ENCODE measurements at places on chromosomes 7 and 10. TPM values are rescaled to one million over a fixed set of nuclear protein-coding genes. Genes with fewer than 3 reads are reported as not detected.
A peak's percentile ranks its signal among the peaks of the same experiment; 100 is the strongest.

- no peak overlapping the region for H3K27ac ChIP-seq
- H3K36me3 ChIP-seq, result no peaks in the 10 kb centered on the region
- no peaks in the 10 kb centered on the region for H3K27me3 ChIP-seq
- no peak overlapping the region for H3K4me3 ChIP-seq
- DNase-seq, result no peak
Measured at GRCh38 chr7:46210467-46210866, 289.4 kb upstream of the IGFBP3 start.

DNA sequence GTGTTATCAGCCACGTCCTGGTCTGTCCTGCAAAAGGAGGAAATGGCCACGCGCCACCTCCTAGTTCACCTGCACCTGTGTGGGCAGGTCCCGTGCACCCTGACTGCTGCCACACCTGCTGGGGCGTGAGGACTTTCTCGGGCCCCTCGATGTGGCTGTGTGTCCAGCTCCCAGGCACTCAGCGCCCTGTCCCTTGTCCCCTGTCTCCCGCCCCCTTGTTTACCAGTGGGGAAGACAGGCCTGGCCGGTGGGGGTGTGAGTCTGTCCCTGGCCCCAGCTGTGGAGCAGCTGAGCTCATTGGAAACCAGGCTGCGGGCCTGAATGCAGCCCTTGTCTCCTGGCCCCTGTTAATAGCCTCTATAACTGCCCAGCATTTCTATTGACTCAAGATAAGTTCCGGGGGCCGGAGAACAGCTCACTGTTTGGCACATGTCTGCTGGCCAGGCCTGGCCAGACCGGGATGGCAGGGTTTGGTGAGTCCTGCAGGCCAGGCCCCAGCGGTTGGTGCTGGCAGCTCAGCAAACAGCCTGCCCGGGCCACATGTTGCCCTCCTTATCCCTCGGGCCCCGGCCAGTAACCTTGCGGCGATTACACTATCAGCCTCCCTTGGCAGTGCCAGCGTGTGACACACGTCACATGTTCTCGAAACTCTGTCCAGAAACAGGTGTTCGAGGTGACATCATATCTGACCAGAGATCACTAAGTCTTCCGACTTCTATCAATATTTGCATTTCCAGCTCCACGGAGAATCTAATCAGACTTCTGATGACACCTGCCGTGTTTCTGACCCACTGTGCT lies 52.1 kb downstream of the FOXL3 start:
- peak overlapping the region; percentile 24 for H3K27ac ChIP-seq
- no peaks in the 10 kb centered on the region for H3K27me3 ChIP-seq
- H3K4me1 ChIP-seq, result no peaks in the 10 kb centered on the region

DNA sequence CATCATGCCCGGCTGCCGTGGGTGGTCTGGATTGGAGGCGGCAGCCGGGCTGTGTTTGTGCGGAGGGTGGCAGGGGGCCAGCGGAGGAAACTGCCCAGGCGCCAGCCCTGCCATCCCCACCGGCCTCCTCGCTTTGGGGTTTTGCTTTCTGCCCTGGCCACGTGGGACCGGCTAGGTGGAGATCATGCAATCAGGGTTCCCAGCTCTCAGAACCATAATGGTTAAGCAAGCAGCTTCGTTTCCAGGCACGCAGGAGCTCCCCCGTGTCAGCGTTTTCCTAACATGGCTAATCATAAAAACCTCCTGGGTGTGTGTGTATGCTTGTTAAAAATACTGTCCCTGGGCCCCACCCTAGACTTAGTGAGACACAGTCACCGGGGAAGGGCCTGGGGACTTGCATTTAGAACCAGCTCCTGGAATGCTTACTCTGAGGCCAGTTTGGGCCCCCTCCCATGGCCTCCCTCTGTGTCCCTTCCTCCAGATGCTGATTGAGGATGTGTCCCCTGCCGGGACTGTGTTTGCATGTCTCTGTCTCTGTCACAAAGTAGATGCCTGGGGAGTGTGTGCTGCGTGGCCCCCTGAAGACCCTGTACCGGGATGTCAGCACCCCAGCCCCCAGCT lies 119.3 kb downstream of the CUX1 start:
- no peaks in the 10 kb centered on the region for H3K36me3 ChIP-seq
- H3K4me1 ChIP-seq, result peaks cover 14% of the 10 kb centered on the region
- H3K27ac ChIP-seq, result peak overlapping the region; percentile 95

- no peaks in the 10 kb centered on the region for H3K27me3 ChIP-seq
- no peak overlapping the region for H3K4me3 ChIP-seq
- H3K36me3 ChIP-seq, result no peaks in the 10 kb centered on the region
Measured at GRCh38 chr10:117410557-117410956, 35.3 kb upstream of the PDZD8 start.

GRCh38 chr10:109853921-109854320 lies 69.4 kb downstream of the XPNPEP1 start:
- H3K4me1 ChIP-seq, result no peaks in the 10 kb centered on the region
- no peak overlapping the region for H3K4me3 ChIP-seq
- no peaks in the 10 kb centered on the region for H3K36me3 ChIP-seq
- H3K27me3 ChIP-seq, result no peaks in the 10 kb centered on the region
- no peak for DNase-seq
- H3K27ac ChIP-seq, result no peak overlapping the region

GRCh38 chr7:43164757-43165156 lies 52.3 kb downstream of the HECW1 start:
- H3K27me3 ChIP-seq, result peaks cover 2% of the 10 kb centered on the region
- no peaks in the 10 kb centered on the region for H3K36me3 ChIP-seq
- H3K4me3 ChIP-seq, result no peak overlapping the region
- no peaks in the 10 kb centered on the region for H3K4me1 ChIP-seq

DNA sequence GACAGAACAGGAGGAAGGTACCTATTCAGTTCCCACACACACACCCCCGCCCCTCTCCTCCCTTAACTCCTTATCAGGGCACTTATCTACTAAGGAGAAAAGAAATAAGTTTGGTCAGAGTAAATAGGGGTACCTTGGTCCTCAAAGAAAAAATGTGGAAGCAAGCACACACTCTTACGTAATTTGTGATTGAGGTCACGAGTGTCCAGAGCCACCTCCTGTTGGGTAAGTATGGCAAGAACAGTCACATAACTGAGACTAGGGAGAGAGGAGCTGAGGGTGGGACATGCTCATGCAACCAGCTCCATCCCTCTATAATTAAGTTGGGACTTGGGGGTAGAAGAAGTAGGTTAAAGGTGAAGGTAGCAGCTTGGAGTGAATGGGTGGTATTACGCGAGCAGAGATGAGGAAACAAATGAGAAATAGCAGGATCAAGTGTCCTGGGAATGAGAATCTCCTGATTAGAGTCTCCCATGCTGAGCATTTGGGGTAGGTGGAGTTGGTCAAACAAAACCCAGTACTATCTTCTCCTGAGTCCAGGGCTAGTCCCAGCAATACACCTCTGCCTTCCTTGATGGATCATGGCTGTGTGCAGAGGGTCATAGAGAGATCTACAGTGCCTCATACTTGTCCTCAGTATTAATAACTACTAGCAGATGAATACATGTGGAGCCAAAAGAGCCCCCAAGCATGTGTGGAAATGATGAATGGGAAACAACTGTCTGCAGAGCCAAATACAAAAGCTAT lies 77.1 kb downstream of the GSAP start:
- H3K4me3 ChIP-seq, result no peak overlapping the region
- no peaks in the 10 kb centered on the region for H3K36me3 ChIP-seq
- DNase-seq, result peak; percentile 24
- H3K4me1 ChIP-seq, result no peaks in the 10 kb centered on the region
- H3K27me3 ChIP-seq, result no peaks in the 10 kb centered on the region

The CYP3A5 gene
- total RNA-seq, result 11.0 TPM

DNA sequence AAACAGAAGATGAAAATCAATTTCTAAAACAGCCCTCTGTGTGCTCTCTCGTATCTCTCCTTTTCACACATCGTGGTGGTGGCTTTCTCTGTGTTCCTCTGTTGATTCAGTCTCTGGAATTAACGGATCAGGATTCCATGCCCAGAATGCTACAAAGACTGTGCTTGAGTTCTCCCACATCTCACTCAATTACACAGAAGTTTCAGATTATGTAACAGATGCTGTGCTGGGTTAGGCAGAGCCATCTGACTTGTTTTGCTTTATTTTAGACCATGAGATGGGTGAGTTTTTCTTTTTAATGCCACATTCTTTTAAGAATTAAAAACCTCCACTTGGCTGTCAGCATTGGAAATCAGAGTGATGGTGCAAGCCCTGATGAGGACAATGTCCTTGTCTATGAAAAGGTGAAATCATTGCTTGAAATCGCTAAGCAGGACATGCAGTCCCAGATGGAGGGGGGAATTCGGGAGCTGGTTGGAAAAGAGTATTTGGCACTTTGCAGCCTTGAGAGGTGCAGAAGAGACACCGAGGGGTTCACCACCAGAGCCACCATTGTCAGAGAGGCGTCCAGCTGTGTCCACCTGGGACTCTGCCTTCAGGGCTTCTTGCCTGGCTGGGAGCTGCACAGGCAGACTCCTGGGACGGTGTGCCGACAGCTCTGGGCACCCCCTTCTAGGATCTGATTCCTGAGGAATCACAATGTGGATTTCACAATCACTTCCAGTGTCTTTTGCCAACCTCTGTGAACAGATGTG lies 80.4 kb downstream of the EGFR start:
- H3K36me3 ChIP-seq, result no peaks in the 10 kb centered on the region
- peaks cover 19% of the 10 kb centered on the region for H3K4me1 ChIP-seq
- DNase-seq, result peak; percentile 46
- no peaks in the 10 kb centered on the region for H3K27me3 ChIP-seq
- no peak overlapping the region for H3K4me3 ChIP-seq
- H3K27ac ChIP-seq, result no peak overlapping the region

- H3K4me3 ChIP-seq, result peak overlapping the region; percentile 1
- H3K27ac ChIP-seq, result no peak overlapping the region
- H3K4me1 ChIP-seq, result no peaks in the 10 kb centered on the region
- no peaks in the 10 kb centered on the region for H3K36me3 ChIP-seq
- peaks cover 78% of the 10 kb centered on the region for H3K27me3 ChIP-seq
- peak; percentile 25 for DNase-seq
Measured at GRCh38 chr10:27744802-27745731, 552 bp downstream of the MKX start.

DNA sequence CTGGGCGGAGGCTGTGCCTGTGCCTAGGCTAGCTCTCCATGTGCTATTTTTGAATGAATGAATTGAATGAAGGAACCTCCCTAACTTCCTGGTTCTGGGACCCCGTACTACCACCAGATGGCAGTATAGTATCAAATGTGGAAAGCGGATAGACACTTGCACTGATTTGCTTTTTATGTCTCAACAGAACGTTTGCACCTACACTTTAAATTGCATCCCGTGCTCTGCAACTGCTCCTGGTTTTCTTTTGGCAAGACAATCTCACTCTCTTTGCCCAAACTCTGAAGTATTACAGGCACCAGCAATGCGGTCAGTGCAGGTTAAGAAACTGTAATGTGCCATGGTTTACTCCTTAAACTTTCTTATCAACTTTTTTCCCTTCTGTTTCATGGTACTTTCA lies 6.5 kb downstream of the FZD8 start:
- H3K4me1 ChIP-seq, result peaks cover 9% of the 10 kb centered on the region
- H3K36me3 ChIP-seq, result no peaks in the 10 kb centered on the region
- no peak overlapping the region for H3K27ac ChIP-seq
- peak; percentile 79 for DNase-seq

- no peaks in the 10 kb centered on the region for H3K27me3 ChIP-seq
- no peak overlapping the region for H3K27ac ChIP-seq
- H3K4me3 ChIP-seq, result no peak overlapping the region
- H3K4me1 ChIP-seq, result no peaks in the 10 kb centered on the region
- no peak for DNase-seq
Measured at GRCh38 chr10:17906002-17906401, 45.7 kb upstream of the SLC39A12 start.

The MXI1 gene
- total RNA-seq, result 20.1 TPM

DNA sequence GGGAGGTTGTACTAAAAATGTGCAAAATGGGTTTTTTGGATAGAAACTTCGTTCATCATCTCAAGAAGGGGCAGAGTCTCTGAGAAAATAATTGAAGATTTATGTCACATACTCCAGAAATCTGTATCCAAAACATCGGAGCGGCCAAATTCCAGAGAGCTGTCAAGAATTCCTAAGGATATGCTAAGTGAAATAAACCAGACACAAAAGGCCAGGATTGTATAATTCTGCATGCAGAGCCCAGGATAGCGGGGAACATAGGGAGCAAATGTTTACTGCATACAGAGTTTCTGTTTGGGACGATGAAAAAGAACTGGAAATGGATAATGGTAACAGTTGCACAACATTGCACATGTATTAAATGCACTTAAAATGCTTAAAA lies 224.2 kb upstream of the AUTS2 start:
- H3K36me3 ChIP-seq, result no peaks in the 10 kb centered on the region
- H3K4me3 ChIP-seq, result no peak overlapping the region
- H3K4me1 ChIP-seq, result peaks cover 7% of the 10 kb centered on the region
- H3K27me3 ChIP-seq, result no peaks in the 10 kb centered on the region
- H3K27ac ChIP-seq, result no peak overlapping the region
- DNase-seq, result peak; percentile 94

The LYZL1 gene
- total RNA-seq, result not detected

GRCh38 chr7:18756378-18757050 lies 261.0 kb downstream of the HDAC9 start:
- DNase-seq, result no peak
- H3K4me1 ChIP-seq, result no peaks in the 10 kb centered on the region
- no peaks in the 10 kb centered on the region for H3K27me3 ChIP-seq
- H3K4me3 ChIP-seq, result no peak overlapping the region
- no peak overlapping the region for H3K27ac ChIP-seq

The RNF32 gene
- 2.7 TPM for total RNA-seq

- no peak overlapping the region for H3K27ac ChIP-seq
- peaks cover 2% of the 10 kb centered on the region for H3K4me1 ChIP-seq
- DNase-seq, result no peak
Measured at GRCh38 chr7:121279060-121279620, 49.7 kb upstream of the WNT16 start.

GRCh38 chr7:106869954-106870353 lies 4.9 kb downstream of the PIK3CG start:
- H3K36me3 ChIP-seq, result no peaks in the 10 kb centered on the region
- H3K27ac ChIP-seq, result no peak overlapping the region
- H3K27me3 ChIP-seq, result no peaks in the 10 kb centered on the region
- H3K4me1 ChIP-seq, result no peaks in the 10 kb centered on the region
- no peak for DNase-seq

- no peak within 1 kb of the TSS for H3K27ac ChIP-seq
- peak; percentile 68 for DNase-seq
- peaks cover 5% of the 10 kb centered on the region for H3K4me1 ChIP-seq
Measured at GRCh38 chr7:128791121-128791971, at the start of gene CCDC136. CCDC136 (plus strand) TSS chr7:128791968; CDS start chr7:128792412, 444 bp downstream.

DNA sequence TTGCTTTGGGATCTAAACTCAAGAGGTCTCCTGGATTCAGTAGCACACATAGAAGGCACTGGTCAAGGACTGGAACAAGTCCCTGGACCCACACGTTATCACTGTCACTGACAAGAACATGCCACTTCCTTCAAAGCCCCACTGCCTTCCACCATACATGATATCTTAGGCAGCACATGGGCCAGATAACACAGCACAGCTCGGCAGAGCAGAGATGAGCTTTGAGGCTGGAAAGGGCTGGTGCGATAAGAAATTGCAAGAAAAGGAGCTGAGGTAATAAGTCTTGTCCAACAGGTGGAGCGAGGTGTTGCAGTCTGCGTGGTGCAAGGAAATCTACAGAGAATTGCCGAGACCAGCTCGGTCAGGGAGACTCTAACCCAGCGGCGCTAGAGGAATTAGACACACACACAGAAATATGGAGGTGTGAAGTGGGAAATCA lies 139.8 kb upstream of the CDK13 start:
- peaks cover 46% of the 10 kb centered on the region for H3K27me3 ChIP-seq
- peaks cover 8% of the 10 kb centered on the region for H3K4me1 ChIP-seq
- no peak overlapping the region for H3K27ac ChIP-seq
- H3K36me3 ChIP-seq, result no peaks in the 10 kb centered on the region
- DNase-seq, result no peak

GRCh38 chr10:91140995-91141549 lies 79.4 kb upstream of the PCGF5 start:
- DNase-seq, result no peak
- H3K27me3 ChIP-seq, result no peaks in the 10 kb centered on the region
- H3K4me3 ChIP-seq, result no peak overlapping the region
- H3K4me1 ChIP-seq, result no peaks in the 10 kb centered on the region
- H3K36me3 ChIP-seq, result no peaks in the 10 kb centered on the region

Measured in lung (tissue), 17 donors.